ENCODE measurements at places on chromosomes 1 and 21. TPM values are rescaled to one million over a fixed set of nuclear protein-coding genes. Genes with fewer than 3 reads are reported as not detected.
A peak's percentile ranks its signal among the peaks of the same experiment; 100 is the strongest.

CRYBG2 gene
- total RNA-seq, result 25.2 TPM

GRCh38 chr1:41355356-41355755, 5.9 kb upstream of the FOXO6 start:
- peak; percentile 37 for DNase-seq

FHAD1 gene
- total RNA-seq, result 12.3 TPM

DNA sequence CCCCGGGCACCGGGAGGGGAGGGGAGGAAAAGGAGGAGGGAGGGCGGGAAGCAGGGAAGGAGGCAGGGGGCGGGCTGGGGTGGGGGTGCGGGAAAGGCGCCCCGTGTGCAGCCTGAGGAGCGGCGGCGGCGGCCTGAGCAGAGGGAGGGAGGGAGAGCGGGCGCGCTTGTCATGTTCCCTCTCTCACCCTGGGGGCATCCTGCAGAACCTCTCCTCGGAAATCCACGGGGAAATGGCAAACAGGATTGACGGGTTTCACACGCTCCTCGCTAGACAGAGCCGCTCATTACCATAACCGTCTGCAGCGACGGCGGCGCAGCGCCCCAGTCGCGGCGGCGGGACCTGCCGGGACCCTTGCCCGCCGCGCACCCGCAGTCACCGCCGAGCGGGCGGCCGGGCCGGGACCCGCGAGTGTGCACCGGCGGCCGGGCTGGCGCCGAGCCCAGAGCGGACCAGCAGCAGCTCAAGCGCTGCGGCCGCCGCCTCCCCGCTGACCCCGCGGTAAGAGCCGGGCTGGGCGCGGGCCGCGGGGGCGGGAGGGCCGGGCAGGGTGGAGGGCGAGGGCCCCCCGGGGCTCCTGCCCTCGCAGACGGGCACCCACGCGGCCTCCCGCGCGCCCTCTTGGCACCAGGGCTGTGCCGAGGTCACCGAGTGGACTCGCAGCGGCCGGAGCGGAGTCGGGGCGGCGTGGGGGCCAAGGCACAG, at the start of gene SERTAD4:
TSS of gene SERTAD4 (plus strand) at position 286 of the 705 bp plus-strand sequence. CDS start 5,165 bp downstream, outside the sequence.
- DNase-seq, result peak; percentile 69

- DNase-seq, result no peak
Observed at GRCh38 chr1:236636017-236636416, 31.7 kb upstream of the HEATR1 start.

GRCh38 chr1:36517011-36517771, 34.5 kb upstream of the CSF3R start:
- DNase-seq, result no peak

DNA sequence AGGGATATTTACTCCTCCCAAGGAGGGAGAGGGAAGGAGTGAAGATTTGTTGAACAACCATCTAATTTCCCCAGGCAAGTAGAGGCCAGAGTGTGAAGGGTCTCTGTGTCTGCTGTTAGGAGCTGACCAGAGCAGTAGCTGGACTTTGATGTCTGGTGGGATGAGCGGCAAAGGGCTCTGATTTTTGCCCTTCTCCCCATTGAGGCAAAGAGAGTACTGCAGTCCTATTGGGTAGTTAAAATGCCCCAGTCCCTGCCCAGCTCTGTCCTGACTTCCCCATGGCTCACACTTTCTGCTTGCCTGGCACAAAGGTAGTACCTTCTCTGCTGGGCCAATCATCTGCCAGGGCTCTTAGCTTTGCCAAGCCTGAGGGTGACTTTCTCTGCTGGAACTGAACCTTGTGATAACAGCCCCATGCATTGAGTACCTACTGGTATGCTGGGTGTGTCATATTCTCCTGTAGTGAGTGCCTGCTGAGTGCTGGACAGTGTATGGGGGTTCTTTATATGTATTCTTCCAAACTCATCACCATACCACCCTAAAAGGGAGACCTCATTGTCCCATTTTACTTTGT, 64.0 kb upstream of the SELENON start:
- DNase-seq, result no peak

C1orf122 gene
- total RNA-seq, result 39.3 TPM

GRCh38 chr1:95108792-95109191, 8.4 kb upstream of the TLCD4 start:
- no peak for DNase-seq

LRRC53 gene
- not detected for total RNA-seq

PRELP gene
- 128 TPM for total RNA-seq

GRCh38 chr1:109114342-109114674, 393 bp downstream of the ELAPOR1 start:
- no peak for DNase-seq

- DNase-seq, result no peak
Observed at GRCh38 chr1:201113451-201114244, 1.4 kb upstream of the CACNA1S start.

DNA sequence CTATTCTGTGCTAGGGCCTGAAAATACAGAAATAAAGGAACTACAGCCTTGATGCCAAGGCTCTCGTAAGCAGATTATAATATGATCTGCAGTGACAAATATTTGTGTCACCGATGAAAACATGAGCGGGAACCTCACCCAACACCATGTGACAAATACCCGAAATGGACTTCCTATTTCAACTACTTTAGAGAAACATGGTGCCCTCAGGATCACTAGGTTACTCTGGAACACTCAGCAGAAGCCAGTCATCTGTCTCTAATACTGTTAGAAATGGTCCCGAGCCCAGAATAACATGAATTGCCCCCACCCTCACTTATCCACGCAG, 463 bp upstream of the VAMP3 start:
- DNase-seq, result no peak

TBX15 gene
- total RNA-seq, result not detected

DNA sequence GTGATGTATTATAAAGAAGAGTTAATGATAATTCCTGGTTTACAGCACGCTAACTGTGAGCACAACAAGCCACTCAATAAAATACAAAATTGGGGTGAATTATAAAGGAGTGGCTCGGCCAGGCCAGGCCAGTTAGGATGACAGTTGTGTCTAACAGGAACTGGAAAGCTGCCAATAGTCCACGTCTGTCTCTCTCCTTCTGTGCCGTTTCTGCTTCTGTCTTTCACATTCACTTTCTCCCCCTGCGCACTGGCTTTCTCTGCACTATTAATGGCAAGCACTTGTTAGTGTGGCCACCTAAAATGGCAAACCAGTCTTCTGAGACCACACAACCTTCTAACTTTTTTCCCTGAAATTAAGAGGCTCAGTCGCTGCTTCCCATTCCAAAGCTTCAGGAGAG, 394.3 kb downstream of the NTNG1 start:
- no peak for DNase-seq

- DNase-seq, result peak; percentile 73
Observed at GRCh38 chr1:225911191-225912130, 12.6 kb downstream of the PYCR2 start.

Data from ureter (tissue), 1 donor.